Ammon's horn (tissue), 1 donor: ENCODE measurements at places on chromosomes 2 and 18.

GRCh38 chr18:24662412-24662821 is 202.0 kb downstream of the HRH4 start:
- DNase-seq, result no peak

- DNase-seq, result peak; percentile 22
These were observed 6.7 kb downstream of the COA5 start for GRCh38 chr2:98601532-98602132.

DNA sequence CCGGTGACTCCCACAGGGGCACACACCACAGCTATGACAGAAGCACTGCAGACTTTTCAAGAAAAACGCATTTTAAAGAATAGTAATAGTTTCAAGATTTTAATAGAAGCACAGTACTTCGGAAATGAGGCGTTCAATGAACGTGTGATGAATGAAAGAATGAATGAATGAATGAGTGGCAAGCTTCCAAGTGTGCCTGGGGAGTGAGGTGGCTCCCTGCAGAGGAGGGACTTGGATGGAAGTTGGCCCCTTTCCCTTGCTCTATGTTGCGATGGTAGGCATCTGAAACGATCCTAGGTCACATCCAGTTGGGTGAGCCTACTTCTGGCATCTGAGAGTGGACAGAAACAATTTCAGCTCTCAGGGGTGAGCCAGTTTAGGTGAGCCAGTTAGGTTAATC is 65.6 kb downstream of the NCKAP5 start:
- DNase-seq, result no peak

DNA sequence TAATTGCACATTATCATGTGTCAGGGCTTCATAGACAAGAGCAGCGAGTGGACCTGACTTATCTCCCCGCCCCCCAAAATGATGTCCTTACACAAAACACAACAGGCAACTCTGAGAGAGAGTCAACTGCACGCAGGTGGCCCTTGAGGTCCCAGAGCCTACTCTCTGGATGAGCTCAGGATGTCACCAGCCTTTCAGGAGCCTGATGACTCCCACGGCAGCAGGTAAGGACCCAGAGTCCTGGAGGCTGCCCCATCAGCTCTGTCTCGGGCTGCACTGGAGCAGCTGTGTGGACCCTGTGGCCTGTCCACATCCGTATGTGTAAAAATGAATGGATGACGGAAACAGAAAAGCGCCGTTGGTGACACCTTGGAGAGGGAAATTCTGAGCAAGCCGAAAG is 130.9 kb downstream of the HDAC4 start:
- DNase-seq, result no peak

- no peak for DNase-seq
These were observed 263.6 kb downstream of the AFF3 start for GRCh38 chr2:99878581-99879350.

DNA sequence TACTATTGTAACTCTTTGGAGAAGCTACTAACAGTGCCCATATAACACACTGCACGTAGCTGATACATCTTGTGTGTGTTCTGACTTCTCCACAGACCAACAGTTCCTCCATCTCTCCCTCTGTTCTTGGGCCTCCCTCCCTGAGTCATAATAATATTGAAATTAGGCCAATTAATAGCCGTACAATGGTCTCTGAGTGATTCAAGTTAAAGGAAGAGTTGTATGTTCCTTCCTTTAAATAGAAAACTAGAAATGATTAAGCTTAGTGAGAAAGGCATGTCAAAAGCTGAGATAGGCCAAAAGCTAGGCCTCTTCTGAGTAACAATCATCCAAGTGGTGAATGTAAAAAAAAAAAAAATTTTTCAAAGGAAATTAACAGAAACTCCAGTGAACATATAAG is 828.4 kb upstream of the CHAC2 start:
- no peak for DNase-seq

DNA sequence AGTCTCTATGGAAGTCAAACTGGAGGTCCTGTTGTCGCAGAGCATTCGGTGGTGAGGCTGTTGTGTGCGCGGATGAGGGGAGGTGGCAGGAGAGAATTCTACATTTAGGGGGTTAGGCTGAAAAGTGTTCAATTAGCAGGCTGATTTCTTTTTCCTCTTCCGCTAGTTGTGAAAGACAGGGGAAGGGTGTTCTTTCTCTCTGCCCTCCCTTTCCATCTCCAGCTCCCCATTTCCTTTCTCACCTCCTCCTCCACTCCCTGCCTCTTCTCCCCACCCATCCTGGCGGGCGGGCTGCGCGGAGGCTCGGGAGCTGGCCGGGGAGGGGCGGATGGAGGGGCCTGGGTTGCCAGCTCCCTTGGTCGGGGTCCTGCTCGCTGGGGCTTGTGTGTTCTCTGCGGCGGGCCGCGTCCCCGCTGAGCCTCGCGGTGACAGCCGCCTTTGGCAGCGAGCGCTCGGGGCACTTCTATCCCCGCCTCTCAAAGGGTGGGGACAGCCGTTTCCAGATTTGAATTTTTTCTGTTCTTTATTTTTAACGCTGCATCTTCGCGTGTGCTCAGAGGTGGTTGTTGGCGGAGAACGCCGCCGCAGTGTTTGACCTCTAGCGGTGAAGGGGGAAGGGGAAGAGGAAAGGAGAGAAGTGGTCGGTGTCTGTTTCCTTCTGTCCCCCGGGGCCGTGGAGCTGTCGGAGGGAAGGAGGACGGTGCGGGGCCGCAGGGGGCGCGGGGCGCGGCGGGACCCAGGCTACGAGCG is 3.6 kb downstream of the SOX11 start:
- no peak for DNase-seq

DNA sequence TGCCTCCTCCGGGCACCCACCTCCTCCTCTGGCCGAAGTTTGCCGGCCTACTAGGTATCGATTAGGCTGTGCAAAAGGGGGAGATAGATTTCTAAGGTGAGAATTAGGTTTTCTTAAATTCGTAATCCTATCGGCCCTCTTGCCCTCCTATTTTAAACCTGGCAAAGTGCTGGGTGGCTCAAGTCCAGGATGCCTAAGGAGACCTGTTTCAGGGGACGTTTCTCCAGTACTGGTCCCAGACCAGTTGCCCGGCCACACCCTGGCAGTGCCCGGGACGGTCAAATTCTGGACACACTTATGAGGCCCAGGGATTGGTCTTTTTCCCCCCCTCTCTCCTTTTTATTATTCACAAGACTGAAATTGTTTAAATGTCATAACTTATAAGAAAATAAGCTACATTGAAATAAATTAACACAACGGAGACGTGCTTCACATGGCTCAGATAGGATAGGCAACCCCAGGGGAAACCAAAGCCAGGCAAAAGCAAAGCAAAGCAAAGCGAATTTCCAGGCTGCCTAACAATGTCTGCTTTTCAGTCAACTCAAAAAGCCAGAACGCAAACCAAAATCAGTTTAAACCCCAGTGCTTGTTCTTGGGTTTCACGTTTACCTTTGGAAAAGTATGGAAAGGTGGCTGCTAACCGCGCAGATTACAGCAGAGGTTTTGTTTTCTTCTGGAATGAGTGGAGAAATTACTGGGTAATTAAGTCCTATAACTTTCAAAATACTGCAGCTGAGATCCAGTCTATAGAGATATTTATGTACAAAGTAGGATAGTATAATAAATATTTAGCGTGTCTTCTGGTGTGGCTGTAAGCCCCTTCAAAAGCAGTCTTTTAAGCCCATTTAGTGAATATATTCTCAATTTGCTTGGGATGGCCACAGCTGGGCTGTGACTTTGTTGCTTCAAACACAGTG is 3.0 kb downstream of the GBX2 start:
- DNase-seq, result no peak
